ENCODE measurements at places on chromosomes 12 and 14. TPM values are rescaled to one million over a fixed set of nuclear protein-coding genes. Genes with fewer than 3 reads are reported as not detected.

Gene C14orf180
- not detected for total RNA-seq

- no peak for DNase-seq
Measured at GRCh38 chr14:57061009-57061711, 207.5 kb downstream of the EXOC5 start.

- peak; percentile 70 for DNase-seq
Measured at GRCh38 chr12:65740873-65741600, 83.2 kb upstream of the HMGA2 start.

DNA sequence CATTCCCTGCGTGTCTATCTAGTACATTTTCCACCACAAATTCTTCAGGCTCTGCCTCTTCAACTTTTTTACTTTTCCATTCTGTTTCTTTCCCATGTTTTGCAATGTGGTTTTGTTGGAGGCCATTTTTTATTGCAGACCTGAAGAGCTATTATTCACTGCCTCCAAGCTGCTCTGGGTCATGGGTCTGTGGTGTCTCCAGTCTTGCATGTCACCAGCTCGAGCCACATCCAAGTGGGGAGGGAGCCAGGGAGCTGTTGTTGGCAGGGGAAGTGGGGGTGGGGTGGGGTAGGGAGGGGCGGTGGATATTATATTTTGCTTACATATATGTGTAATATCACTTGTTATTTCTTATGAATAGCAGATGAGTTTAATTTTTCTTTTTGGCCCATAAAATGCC, 69.1 kb downstream of the VEZT start:
- DNase-seq = no peak

DNA sequence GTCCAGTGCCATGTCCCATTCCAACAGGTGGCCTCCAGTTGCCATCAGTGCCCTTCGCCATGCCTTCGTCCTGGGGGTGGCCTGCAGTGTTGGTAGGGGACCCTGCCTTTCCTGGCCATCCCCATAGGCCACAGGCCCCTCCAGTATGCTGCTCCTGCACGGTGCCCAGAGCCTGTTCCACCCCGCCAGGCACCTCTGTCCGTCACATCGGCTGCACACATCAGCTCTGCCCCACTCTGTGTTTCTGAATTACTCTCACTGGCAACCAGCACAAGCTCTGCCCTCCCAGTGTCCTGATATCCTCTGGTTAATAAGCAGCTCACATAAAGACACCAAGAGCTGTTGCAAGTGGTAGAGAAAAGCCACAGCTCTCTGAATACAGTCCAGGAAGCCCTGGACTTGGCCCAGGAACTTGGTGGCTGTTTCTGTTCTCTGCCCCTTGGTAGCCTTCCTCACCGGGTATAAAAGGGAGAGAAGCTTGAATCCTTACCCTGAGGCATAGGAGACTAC, 31.3 kb upstream of the ATP2A2 start:
- DNase-seq = no peak

- DNase-seq = no peak
Measured at GRCh38 chr12:30970559-30971197, 44.1 kb downstream of the TSPAN11 start.

- DNase-seq = no peak
Measured at GRCh38 chr14:61108496-61109141, 127.6 kb downstream of the SLC38A6 start.

GRCh38 chr12:27385766-27386564, 53.3 kb downstream of the BMAL2 start:
- DNase-seq = no peak

- no peak for DNase-seq
Measured at GRCh38 chr14:90551733-90552464, 155.1 kb downstream of the CALM1 start.

Data from activated T-helper 2 cell treated with anti-CD3 and anti-CD28 coated beads, Interferon-gamma antibody, Interleukin-2, Interleukin-4, amounts not matched to agents 10 μg/mL and 5 μg/mL and 100 μg/mL, durations not matched to agents 14 hours and 24 hours and 36 hours (primary cell).